ENCODE measurements at places on chromosomes 2 and 18.

DNA sequence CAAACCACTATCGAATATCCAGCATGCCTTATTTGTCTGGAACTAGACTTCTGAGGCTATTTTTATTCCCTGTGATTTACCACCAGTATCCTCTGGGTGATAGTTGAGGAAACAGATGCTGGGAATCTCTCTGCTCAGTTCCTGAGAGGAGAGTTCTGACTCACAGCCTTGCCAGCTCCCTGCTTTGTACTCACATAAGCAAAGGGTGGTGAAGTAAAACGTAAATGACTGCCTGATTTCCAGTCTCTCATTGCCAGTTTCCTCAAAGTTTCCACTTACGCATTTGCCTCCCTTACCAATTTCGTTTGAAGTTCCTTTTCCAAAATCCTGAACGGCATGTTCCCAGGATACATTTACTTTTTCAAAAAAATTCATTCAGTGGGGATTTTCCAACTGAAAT, 69.2 kb upstream of the HNRNPA3 start:
- H3K27ac ChIP-seq: no peak overlapping the region
- H3K36me3 ChIP-seq: no peaks in the 10 kb centered on the region
- H3K4me3 ChIP-seq: no peak overlapping the region

DNA sequence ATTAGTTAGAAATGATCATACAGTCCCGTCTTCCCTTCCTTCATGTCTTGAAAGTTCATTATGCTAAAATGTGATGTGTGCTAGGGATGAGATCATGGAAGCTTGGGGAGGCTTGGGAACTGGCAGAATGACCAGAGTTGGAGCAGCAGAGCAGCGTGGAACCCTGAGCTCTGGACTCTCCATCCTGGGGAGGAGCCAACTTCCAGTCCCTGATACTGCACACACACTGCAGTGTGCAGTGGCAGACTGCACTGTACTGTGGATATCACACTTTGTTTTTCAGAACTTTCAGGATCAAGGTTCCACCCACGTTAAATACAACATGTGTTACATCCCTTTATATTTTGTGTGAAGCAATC, 27.3 kb upstream of the GREB1 start:
- no peaks in the 10 kb centered on the region for H3K27me3 ChIP-seq
- no peaks in the 10 kb centered on the region for H3K36me3 ChIP-seq
- no peak overlapping the region for H3K4me3 ChIP-seq
- peak overlapping the region; percentile 35 for H3K27ac ChIP-seq
- no peak for DNase-seq
- no peaks in the 10 kb centered on the region for H3K4me1 ChIP-seq

DNA sequence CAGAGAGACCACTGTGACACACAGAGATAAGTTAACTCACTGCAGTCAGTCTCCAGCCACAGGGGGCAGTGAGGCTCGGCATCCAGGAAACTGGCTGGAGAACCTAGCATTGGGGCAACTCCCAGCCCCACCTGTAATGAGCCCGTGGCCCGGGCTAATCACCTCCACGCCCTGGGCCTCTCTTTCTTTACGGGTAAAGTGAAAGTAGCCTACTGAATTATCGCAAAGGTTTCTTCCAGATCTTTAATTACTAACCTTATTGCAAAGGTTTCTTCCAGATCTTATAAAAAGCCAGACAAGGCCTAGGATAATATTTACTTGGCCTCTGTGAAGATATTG, 45.7 kb upstream of the ACAA2 start:
- no peaks in the 10 kb centered on the region for H3K4me1 ChIP-seq
- H3K4me3 ChIP-seq: no peak overlapping the region
- peak overlapping the region; percentile 22 for H3K27ac ChIP-seq
- no peak for DNase-seq
- no peaks in the 10 kb centered on the region for H3K36me3 ChIP-seq

DNA sequence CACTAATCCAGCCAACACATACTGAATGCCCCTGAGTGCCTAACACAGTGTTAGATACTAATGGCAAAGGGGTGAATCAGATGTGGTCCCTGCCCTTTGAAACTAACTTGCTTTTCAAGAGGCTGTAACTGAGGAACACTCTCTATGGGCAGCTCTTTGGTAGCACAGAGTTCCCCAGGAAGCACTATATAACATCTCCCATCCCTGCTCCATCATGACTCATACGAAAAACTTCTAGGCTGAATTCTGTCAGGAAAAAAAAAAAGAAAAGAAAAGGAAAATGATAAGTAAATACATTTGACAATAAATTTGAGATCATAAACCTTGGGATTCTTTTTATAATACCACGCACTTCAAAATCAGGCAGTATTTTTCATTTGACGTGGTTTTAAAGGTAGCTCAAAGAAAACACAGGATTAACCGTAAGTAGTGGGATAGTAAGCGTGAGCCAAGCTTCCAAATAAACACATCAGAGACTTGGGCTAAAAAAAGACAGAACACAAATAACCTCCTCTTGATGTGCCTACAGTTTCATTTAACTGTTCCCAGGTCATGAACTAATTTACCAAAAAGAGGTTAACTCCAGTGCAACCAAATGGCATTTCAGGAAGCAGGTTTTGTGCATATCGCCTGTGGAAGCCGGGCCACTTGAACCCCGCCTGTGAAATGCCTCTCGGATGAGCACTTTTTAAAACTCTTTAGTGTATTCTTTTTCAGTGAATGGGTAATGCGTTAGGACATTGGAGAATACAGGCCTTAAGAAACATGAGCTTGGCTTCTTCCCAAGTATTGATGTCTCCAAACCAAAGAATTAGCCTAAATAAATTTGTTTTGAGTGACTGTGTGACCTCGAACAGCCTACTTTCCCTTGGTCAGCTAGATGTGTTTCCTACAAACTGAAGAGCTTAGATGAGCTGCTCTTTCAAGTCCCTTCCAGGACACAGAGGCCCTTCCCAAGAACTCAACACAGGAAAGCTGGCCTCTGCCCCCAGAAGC, 42.0 kb downstream of the RDH14 start:
- H3K4me1 ChIP-seq: no peaks in the 10 kb centered on the region
- no peaks in the 10 kb centered on the region for H3K27me3 ChIP-seq
- no peaks in the 10 kb centered on the region for H3K36me3 ChIP-seq
- DNase-seq: no peak
- H3K27ac ChIP-seq: peak overlapping the region; percentile 17
- H3K4me3 ChIP-seq: no peak overlapping the region

GRCh38 chr2:185990861-185991525, 252.4 kb downstream of the FSIP2 start:
- no peaks in the 10 kb centered on the region for H3K4me1 ChIP-seq
- no peak overlapping the region for H3K4me3 ChIP-seq
- DNase-seq: no peak
- H3K27ac ChIP-seq: no peak overlapping the region
- no peaks in the 10 kb centered on the region for H3K27me3 ChIP-seq
- H3K36me3 ChIP-seq: no peaks in the 10 kb centered on the region

GRCh38 chr18:21996351-21996826, 173.0 kb upstream of the GATA6 start:
- H3K4me3 ChIP-seq: no peak overlapping the region
- no peaks in the 10 kb centered on the region for H3K36me3 ChIP-seq
- H3K4me1 ChIP-seq: no peaks in the 10 kb centered on the region

- no peaks in the 10 kb centered on the region for H3K4me1 ChIP-seq
- no peak overlapping the region for H3K27ac ChIP-seq
- no peak overlapping the region for H3K4me3 ChIP-seq
- no peak for DNase-seq
These were observed 784.8 kb upstream of the CDH2 start for GRCh38 chr18:28961669-28962228.

GRCh38 chr2:120508567-120509041, 162.7 kb downstream of the INHBB start:
- H3K27ac ChIP-seq: no peak overlapping the region
- no peaks in the 10 kb centered on the region for H3K36me3 ChIP-seq
- DNase-seq: no peak
- no peaks in the 10 kb centered on the region for H3K27me3 ChIP-seq
- H3K4me3 ChIP-seq: no peak overlapping the region

DNA sequence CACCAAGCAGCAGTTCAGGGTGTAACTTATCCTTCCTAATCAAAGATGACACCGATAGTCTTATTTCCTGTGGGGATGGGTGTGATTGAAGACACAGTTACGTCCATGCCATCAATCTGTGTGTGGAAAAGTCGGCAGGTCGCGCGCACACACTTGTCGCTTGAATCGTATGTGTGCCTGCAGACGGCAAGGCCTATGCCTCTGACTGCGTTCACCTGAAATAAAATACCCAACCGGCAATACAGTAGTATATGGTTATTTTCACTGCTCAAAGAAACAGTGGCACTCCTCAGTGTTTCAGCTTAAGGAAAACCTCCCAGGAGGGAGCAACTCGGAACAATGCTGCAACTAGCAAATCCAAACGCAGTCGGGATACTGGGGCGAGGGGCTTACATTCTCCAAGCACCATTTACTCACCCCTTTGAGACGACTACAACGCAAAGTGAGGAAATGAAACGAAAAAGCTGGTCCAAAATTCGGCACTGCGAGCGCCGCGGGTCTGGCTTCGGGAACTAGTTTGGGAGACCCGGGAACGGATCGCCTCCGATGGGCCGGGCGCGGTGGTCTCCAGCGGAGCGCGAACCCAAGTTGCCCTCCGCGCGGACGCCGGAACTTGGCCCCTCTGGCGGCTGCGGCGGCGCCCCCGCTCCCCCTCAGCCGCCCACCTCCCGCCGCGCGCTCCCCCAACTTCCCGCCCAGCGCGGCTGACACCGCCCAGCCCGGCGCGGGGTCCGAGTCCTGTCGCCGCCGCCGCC, 675 bp downstream of the PRKD3 start:
- H3K27ac ChIP-seq: peak overlapping the region; percentile 91
- H3K27me3 ChIP-seq: no peaks in the 10 kb centered on the region
- H3K36me3 ChIP-seq: no peaks in the 10 kb centered on the region
- peak overlapping the region; percentile 93 for H3K4me3 ChIP-seq

DNA sequence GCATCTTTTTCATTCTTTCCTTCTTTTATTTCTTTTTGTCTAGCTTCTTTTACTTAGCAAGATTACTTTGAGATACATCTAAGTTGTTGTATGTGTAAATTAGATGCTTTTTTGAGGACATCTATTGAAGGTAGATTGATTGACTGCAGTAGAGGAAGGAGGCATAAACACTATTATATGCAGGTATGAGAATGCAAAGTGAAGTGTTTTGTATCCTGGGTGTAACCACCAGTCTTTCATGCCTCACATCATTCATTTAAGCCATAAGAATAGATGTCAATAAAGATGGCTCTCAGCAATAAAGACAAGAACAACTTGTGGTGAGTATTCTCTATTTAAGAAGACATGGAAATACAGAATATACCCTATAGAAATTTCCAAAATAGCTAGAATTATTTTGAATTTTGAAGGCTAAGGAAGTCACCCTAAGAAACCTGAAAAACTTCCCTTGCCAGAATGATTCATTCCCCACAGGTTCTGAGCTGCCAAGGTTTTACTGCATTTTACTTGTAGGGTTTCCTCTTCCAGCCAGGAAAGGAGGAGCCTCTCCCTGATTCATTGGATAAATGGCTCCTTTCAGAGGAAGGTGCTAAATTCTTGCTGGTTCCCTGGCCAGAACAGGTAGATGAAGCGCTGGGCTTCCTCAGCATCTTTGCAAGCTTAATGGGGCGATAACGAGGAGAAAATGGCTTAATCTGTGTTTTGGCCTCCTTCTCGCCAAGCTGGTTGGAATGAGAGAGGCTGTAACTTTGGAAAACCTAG, 279.8 kb upstream of the SLC14A2 start:
- H3K36me3 ChIP-seq: no peaks in the 10 kb centered on the region
- H3K4me1 ChIP-seq: no peaks in the 10 kb centered on the region
- H3K27ac ChIP-seq: no peak overlapping the region
- H3K4me3 ChIP-seq: no peak overlapping the region
- no peaks in the 10 kb centered on the region for H3K27me3 ChIP-seq
- no peak for DNase-seq

DNA sequence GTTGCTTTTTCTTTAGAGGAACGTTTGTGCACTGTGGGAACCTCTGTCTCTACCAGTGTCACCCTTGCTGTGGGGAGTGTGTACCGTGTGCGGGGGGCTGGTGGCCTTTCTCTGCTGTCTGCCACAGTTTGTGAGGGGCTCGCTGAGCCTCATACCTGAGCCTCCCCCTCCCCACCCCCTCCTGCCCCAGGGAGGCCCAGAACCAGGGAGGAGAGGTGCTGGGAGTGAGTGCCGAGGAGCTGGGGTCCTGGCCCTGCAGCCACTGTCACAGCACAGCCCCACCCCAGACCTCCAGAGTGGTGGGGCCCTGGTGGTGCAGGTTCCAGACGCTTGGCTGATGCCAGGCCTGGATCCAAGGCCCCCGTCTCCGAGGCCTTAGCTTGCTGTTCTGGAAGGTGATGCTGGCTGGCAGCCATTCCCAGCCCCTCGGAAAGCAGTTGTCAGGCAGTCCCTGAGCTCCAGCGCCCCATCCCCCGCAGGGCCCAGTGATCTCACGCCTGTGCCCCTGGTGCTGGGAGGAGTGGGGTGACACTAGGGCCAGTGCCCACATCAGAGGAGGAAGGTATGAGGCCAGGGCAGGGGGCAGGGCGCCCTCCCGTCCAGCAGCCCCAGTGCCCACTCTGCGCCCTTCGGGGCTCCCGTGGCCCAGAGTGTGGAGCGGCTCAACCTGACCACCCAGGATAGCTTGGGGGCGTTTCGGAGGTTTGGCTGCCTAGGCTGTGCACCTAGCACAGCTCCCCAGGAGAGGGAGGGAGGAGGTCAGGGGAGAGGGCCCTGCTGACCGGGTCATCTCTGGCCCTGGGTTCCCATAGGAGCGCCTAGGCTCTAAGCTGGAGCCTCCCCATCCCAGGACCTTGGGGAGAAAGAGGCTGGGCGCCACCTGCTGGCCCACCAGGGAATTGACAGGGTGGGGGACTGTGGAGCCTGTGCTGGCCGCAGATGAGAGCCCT, 53.0 kb upstream of the ALPP start:
- H3K4me1 ChIP-seq: no peaks in the 10 kb centered on the region
- H3K27me3 ChIP-seq: no peaks in the 10 kb centered on the region
- no peak for DNase-seq
- no peaks in the 10 kb centered on the region for H3K36me3 ChIP-seq
- H3K27ac ChIP-seq: no peak overlapping the region

DNA sequence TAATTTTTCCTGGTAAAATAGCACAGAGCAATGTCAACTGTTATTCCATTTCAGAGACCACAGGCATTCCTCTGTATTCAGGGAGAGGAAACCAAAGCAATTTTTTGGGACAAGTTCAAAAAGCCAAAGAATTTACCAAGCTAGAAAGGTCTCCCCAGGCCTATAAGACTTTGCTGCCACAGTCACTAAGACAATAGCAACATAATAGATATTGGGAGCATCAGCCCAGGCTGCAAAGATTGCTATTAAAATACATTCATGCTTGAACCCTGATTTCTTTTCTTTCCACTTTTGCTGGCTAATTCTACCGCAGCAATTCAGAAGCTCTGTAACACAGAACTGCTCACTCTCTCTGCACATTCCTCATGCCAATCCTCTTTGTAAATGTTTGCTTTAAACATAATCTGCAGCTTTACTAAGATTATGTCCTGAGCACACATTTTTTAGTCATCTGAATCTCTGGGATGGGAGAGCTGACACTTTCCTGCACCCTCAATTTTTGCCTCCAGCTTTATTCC, 76.3 kb downstream of the CLHC1 start:
- no peaks in the 10 kb centered on the region for H3K27me3 ChIP-seq
- no peak for DNase-seq
- peak overlapping the region; percentile 80 for H3K27ac ChIP-seq
- no peak overlapping the region for H3K4me3 ChIP-seq
- no peaks in the 10 kb centered on the region for H3K4me1 ChIP-seq
- H3K36me3 ChIP-seq: no peaks in the 10 kb centered on the region

- no peaks in the 10 kb centered on the region for H3K36me3 ChIP-seq
- H3K4me1 ChIP-seq: no peaks in the 10 kb centered on the region
- H3K4me3 ChIP-seq: no peak overlapping the region
- DNase-seq: no peak
- H3K27me3 ChIP-seq: no peaks in the 10 kb centered on the region
- H3K27ac ChIP-seq: no peak overlapping the region
These were observed 176.8 kb upstream of the CELF4 start for GRCh38 chr18:37742436-37742835.

Data from breast epithelium (tissue), 4 donors.